ENCODE measurements at places on chromosomes 6 and 20.

DNA sequence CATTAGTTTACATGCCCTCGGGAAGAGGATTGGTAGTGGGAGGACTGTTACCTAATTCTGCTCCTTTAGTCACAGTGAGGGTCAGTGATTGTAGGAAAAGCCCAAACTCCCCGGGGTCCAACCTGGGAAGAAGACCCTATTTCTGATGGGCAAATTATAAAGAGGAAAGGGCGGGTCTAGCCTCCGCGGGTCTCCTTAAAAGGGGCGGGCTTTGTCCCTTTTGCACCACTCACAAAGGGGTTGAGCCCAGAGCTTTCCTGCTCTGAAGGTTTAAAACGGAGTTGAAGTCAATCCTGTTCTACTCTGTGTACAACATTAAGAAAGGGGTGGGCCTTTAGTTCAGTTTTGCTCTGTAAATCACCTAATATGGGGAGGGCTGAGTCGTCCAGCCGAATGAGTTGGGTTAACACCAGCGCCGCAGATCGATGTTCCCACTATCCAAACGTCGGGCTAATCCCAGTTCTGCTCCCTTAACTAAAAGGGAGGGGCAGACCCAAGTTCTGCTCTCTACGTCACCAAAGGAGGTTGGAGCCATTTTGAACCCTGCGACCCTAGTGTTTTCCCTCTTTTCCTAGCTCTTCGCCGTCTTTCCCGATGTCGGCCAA, 920 bp upstream of the RNF5 start:
- no peak for DNase-seq

GRCh38 chr20:44811150-44811685, 872 bp upstream of the RIMS4 start:
- DNase-seq = no peak

DNA sequence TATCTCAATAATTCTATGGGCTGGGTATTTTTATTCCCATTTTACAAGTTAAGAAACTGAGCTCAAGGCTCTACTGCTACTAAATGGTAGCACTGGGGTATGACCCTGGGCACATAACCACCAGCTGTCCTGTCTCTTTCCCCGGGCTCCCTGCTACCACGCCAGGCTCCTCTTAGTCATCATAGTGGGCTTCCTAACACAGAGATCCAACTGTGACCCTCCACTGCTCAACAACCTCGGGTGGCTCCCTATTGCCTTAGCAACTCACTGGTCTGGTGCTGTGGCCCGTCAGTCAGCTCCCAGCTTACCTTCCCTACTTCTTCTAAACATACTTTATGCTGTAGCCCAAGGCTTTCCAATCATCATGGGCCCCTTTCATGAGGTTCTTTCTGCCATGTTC, 4.5 kb downstream of the KIAA1755 start:
- DNase-seq = no peak

- no peak for DNase-seq
Measured at GRCh38 chr6:156767603-156768467, 9.3 kb upstream of the ARID1B start.

GRCh38 chr6:154457046-154457713, 53.3 kb downstream of the CNKSR3 start:
- no peak for DNase-seq

DNA sequence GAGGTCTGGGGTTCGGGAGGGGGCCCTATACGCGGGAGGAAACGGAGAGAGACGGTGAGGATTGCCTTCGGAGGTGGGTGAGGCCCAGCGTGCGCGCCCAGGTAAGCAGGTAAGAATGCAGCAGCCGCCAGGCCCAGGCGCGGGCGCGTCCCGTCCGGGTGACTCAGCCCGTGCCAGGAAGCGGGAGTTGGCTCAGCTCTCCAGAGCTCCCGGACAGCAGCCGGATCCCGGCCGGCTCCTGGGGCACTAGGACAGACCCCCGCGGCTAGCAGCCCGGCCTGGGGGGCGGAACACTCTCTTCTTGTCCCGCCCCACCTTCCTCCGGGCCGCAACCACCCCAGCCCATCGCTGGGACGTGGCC, 1.5 kb upstream of the MDFI start:
- no peak for DNase-seq

- DNase-seq = no peak
Measured at GRCh38 chr6:162032620-162033019, 694.9 kb downstream of the PRKN start.

GRCh38 chr20:58706975-58707681, 14.5 kb downstream of the NPEPL1 start:
- no peak for DNase-seq

- DNase-seq = peak; percentile 28
Measured at GRCh38 chr6:71107911-71108420, 151.1 kb upstream of the B3GAT2 start.

DNA sequence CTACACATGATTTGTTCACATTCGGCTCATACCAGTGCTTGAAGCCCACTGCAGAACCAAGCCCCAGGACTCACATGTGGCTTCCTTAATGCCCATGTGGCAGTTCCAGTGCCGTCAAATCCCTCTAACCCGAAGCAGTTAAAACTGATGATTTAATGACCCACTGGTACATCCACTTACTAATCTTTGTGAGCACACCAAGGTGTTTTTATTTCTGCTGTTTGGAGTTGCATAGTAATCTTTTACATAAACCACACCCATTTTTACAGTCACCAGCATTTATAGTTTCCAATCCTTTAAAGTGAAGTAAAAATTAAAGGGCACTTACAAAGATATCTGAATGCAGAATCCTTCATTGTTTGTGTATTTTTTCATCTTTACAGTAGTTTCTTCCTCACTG, 232.0 kb downstream of the ANKRD60 start:
- no peak for DNase-seq

All from Ammon's horn (tissue), 1 donor.